ENCODE measurements at places on chromosomes 7 and 10.
A peak's percentile ranks its signal among the peaks of the same experiment; 100 is the strongest.

- no peak for DNase-seq
Observed at GRCh38 chr10:30018496-30018895, 40.9 kb downstream of the JCAD start.

GRCh38 chr10:88946965-88947590 lies 5.5 kb downstream of the ACTA2 start:
- no peak for DNase-seq

DNA sequence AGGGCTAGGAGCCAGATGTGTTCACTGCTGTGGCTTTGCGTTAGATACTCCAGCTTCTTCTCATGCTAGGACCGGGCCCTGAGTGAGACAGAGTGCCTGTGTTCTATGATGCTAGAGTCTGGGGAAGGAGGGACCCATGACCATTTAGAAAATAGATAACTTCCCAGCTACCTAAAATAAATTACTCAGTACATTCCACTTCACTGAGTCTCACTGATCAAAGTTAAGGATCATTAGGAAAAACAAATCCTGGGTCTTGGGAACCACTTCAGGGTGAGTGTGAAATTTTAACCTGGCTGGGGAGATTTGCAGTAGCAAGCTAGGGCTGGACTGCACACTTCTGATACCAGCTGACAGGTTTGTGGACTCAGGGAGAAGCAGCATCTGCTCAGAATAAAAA lies 138.1 kb downstream of the EMX2 start:
- DNase-seq: no peak

- DNase-seq: peak; percentile 86
Observed at GRCh38 chr10:69392481-69393000, 24.2 kb downstream of the TACR2 start.

DNA sequence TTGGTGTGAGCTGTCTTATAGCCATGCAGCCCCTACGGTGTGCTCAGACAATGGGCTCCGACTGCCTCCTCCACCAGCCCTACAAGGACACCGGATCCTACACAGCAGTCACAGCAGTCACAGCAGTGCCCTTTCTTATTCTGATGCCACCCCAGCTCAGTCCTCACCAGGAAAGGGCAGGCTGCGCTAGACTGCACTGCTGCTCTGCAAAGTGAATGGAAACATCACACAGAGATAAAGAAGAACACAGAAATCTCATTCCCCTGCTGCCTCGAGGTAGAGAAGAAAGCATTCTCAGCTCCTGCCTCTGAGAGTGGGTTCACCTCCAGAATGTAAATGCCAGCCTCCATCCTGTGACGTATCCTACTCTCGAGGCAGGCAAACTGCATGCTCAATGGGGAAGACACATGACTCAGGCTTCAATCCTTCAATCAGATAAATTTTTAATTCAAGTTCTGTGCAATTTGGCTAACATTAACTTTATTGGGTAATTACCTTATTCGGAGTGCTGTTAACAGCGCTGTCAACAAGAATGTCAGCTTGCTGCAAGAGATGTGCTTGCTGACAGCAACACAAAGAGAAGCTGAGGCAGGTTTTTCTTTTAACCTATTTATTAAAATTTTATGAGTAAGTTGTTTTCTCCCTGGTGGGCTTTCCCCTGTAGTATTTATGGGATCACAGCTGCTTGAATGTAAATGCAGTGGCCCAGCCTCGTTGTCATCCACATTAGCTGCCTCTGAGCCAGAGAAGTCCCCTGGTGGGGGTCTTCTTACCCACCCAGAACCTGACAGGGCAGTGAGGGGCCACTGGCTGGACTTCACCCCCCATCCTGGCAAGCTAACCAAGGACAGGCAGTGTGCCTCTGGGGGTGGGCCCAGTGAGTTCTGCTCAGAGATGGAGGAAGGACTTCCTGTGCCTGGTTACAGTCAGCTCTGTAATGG lies 241.3 kb upstream of the KMT2E start:
- no peak for DNase-seq

- DNase-seq: no peak
Observed at GRCh38 chr10:126732308-126732707, 61.8 kb upstream of the C10orf90 start.

DNA sequence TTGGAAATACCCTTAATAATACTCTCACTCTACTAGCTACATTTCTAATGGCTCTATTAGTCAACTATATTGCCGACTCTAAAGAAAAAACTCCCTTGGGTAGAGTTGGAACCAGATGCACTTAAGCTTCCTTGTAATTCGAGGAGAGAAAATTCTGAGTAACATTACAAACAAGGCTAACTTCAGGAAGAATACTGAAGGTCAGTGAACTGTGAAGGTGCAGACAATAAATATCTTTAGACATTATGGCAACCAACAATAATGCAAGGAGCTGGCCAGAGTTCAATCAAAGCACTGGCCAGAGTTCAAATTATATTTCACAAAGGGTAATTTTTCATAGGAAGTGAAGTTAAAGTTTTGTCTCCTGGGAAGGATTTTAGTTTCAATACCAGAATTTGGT lies 40.7 kb upstream of the MRLN start:
- no peak for DNase-seq

- no peak for DNase-seq
Observed at GRCh38 chr10:100522945-100523344, 3.3 kb upstream of the SEC31B start.

DNA sequence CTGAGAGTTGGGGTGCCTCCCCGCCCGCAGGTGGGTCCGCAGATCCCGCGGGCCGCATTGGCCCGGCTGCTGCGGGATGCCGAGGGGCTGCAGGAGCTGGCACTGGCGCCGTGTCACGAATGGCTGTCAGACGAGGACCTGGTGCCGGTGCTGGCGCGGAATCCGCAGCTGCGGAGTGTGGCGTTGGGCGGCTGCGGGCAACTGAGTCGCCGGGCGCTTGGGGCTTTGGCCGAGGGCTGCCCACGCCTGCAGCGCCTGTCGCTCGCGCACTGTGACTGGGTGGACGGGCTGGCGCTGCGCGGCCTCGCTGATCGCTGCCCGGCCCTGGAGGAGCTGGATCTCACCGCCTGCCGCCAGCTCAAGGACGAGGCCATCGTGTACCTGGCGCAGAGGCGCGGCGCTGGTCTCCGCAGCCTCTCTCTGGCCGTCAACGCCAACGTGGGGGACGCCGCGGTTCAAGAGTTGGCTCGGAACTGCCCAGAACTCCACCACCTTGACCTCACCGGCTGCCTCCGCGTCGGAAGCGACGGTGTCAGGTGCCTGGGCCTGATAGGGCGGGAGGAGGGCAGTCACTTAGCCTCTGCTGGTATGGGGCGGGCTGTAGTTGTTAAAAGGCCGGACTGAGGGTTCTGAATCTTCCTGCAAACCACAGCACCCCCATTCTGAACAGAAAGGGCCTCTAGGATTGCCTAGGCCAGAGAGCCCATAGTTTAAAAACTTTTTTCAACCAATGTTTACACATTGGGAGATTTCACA lies 1.3 kb downstream of the FBXL15 start:
- peak; percentile 21 for DNase-seq

DNA sequence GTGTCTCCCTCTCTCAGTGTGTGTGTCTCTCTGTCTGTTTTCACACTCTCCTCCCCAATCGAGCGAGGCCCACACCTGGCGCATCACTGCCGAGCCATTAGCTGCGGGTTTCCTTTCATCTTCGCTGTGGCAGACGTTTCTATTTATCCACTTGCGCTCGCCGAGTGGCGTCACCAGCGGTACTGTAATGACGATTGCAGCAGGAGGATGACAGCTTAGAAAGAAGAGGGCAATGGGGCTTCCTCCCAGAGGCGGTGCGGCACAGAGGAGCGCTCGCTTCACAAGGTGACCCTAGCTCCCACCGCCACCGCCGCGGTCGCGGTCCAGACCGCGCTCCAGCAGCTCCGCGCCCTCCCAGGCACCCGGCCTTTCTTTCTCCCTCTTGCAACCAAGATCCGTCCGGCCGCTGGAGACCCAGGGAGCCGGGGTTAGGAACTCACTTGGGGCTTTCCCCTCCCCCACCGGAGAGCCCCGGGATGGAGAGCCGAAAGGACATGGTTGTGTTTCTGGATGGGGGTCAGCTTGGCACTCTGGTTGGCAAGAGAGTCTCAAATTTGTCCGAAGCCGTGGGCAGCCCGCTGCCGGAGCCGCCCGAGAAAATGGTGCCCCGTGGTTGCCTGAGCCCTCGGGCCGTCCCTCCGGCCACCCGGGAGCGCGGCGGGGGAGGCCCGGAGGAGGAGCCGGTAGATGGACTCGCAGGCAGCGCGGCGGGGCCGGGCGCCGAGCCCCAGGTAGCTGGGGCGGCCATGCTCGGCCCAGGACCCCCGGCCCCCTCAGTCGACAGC lies at the start of gene EVX1:
Gene EVX1, plus strand, starts transcription at position 248 of the 785 bp plus-strand sequence. Its CDS starts 229 bp downstream, at position 477.
- DNase-seq: no peak

GRCh38 chr10:79585870-79586527 lies 24.7 kb upstream of the SFTPA1 start:
- no peak for DNase-seq

GRCh38 chr10:130761788-130762301 lies 549.7 kb downstream of the TCERG1L start:
- DNase-seq: no peak

DNA sequence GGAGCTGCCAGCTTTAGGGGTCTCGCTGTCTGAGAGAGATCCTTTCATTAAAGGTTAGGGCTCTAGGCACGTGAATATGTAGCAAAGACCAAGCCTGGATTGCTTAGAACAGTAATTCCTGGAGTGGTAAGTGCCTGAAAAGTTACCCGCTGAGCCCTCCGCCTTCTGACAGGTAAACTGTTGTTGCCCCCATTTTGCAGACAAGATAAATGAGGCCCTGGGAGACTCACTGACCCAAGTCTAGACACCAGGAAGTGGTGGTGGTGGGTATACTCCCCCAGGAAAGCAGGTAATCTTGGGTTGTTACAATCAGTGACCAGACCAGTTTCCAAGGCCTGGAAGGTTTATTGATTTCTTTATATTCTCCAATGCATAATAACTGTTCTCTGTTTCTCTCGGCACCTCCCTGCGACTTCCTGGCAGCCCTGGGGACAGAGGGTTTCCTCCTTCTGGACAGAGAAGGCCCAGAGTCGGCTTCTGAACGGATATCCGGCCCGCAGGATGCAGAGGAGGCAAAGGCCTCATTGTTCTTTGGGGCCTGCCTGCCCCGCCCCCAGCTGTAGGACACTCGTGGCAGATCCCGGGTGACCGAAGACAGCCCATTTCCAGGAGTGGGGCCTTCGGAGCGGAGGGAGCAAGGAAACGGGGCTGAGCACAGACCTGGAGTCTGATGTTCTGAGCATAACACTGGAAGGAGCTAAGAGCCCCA lies 1.3 kb upstream of the GRK5 start:
- DNase-seq: peak; percentile 46

GRCh38 chr7:774161-775109 lies 47.4 kb upstream of the PRKAR1B start:
- peak; percentile 65 for DNase-seq

DNA sequence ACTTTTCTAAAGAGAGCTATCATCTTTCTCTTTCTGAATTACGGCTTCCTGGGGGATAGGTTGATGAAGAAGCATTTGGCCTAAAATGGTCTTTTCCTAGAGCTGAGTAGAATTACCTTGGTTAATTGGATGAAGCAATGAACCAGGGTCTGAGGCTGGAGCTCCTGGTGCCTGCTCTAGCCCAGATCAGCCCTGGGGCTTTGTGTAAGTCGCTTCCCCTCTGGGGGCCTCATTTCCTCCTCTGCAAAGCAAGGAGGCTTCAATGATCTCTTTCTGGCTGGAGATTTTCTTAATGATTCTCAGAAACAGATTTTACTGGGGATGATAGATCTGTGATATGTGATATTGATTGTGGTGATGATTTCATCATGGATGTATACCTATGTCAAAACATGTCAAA lies 3.5 kb upstream of the CPA2 start:
- no peak for DNase-seq

- no peak for DNase-seq
Observed at GRCh38 chr10:47370015-47370767, 13.9 kb downstream of the ZNF488 start.

DNA sequence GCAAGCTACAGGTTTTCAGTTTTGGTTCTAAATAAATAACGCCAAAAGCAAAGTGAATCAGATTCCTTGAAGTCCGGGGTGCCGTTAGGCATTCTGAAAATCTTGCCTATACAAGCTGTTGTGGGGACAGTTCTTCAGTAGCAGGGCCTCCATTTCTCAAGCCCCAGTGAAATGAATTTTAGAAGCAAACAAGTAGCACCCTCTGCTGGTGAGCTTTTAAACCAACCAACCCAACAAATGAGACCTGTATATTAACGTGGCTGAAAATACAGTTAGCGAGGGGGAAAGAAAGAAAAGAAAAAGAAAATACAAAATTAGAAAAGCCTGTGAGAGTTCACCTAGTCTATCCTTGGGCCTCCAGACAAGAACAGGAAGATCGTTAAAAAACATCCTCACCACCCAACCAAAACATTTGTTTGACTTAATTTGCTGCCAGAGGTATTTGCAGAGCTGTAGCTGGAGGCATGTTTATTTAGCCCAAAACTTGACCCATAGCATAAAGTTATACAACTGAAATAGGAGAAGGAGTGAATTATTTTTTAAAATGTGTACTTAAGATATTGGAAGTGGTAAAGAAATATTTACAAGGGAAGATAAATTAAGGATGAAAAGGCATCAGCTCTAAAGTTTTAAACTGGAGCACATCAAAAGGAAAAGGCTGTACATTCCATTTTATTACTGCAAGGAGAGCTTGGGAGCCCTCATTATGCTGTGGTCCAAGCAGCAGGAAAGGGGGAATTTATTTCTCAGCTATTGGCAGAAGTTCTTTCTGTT lies 98.9 kb downstream of the DYNC1I1 start:
- peak; percentile 1 for DNase-seq

DNA sequence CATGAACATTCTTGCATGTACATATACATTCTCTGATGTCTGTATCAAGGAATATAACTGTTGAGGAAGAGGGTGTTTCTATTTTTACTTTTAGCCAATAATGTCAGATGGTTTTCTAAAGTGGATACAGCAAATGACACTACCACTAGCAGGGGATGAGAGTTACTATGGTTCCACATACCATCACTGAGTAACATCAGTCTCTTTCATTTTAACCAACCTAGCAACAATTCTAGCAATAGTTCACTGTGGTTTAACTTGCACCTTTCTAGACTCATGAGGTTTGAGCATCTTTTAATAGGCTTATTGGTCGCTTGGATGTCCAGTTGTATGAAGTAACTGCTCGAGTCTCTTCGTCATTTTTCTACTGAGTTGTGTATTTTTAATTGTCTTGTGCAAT lies 68.5 kb upstream of the ZNF746 start:
- no peak for DNase-seq

DNA sequence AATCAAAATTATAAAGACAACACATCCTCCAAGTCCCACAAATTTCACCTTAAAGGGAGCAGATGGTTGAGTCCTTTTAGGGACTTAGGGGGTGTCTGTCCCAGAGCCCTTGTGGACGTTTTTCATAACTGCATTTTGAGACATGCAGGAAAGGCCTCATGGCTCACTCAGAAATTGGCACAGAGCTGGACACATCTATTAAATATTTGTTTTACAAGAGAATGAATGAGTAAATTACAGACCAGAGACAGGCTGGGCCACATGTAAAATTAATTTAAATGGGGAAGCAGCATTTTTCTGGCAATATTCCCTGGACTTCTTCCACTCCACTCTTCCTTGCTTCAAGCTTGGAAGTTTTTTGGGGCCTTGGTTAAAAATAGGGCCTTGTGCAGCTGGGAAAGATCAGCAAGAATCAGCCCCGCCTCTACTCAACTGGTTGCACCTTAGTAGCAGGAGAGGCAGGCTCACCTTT lies 20.0 kb downstream of the LAMB1 start:
- no peak for DNase-seq

GRCh38 chr7:80018941-80019808 lies 115.5 kb upstream of the GNAI1 start:
- DNase-seq: peak; percentile 7
